A549 treated with dexamethasone at 1 μM for 4 hours (cell line): ENCODE measurements at places on chromosomes 5 and 9. TPM values are rescaled to one million over a fixed set of nuclear protein-coding genes. Genes with fewer than 3 reads are reported as not detected.

EIF4E1B gene
- not detected in 5 replicates for total RNA-seq

FAM200C gene
- 1.2 to 1.7 TPM (median 1.6 TPM) in 5 replicates for total RNA-seq

DPH7 gene
- 22.3 to 29.3 TPM (median 27.3 TPM) in 5 replicates for total RNA-seq

NEURL1B gene
- total RNA-seq = 9.2 to 14.0 TPM (median 11.5 TPM) in 5 replicates

OTULINL gene
- total RNA-seq = 20.3 to 28.8 TPM (median 27.0 TPM) in 5 replicates

PCA3 gene
- not detected in 5 replicates for total RNA-seq

PCDHGA8 gene
- total RNA-seq = 0.03 to 0.05 TPM (median 0.04 TPM) in 3 of 5 replicates, not detected in the others

SLC36A2 gene
- not detected in 5 replicates for total RNA-seq

ICE1 gene
- total RNA-seq = 19.9 to 30.5 TPM (median 26.8 TPM) in 5 replicates

SLC34A1 gene
- total RNA-seq = not detected in 5 replicates

PAX5 gene
- 0.01 to 0.07 TPM (median 0.05 TPM) in 4 of 5 replicates, not detected in the other for total RNA-seq

SPAG8 gene
- 0.24 to 0.51 TPM (median 0.34 TPM) in 5 replicates for total RNA-seq

CRHBP gene
- total RNA-seq = 0.11 to 0.24 TPM (median 0.12 TPM) in 3 of 5 replicates, not detected in the others

GTF3C5 gene
- 56.0 to 67.2 TPM (median 64.5 TPM) in 5 replicates for total RNA-seq

MSMP gene
- not detected in 5 replicates for total RNA-seq

TNC gene
- total RNA-seq = 0.58 to 1.1 TPM (median 1.1 TPM) in 5 replicates
